ENCODE measurements at places on chromosomes 3 and 15.
A peak's percentile ranks its signal among the peaks of the same experiment; 100 is the strongest.

- DNase-seq: no peak
Observed at GRCh38 chr3:105862217-105862616, 6.6 kb downstream of the CBLB start.

DNA sequence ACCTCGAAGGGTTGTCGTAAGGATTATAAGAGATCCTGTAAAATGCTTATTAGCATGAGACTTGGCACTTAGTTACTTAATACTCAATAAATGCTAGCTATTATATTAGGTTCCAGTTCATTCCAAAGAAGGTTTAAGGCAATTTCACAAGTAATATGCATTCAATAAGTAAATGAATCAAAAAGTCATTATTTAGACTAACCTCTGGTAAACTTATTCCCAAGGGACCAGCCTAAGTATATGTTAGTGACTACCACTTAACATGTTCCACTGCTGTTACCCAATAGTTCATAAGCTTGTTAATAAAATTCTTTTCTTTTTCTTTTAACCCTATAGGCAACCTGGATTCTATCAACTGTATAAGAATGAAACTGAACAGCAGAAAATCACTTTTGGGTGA is 5.1 kb downstream of the PDCD10 start:
- no peak for DNase-seq

- no peak for DNase-seq
Observed at GRCh38 chr15:93139436-93139835, 50.4 kb upstream of the RGMA start.

GRCh38 chr3:121942116-121942786 is 48.0 kb downstream of the SLC15A2 start:
- DNase-seq: no peak

DNA sequence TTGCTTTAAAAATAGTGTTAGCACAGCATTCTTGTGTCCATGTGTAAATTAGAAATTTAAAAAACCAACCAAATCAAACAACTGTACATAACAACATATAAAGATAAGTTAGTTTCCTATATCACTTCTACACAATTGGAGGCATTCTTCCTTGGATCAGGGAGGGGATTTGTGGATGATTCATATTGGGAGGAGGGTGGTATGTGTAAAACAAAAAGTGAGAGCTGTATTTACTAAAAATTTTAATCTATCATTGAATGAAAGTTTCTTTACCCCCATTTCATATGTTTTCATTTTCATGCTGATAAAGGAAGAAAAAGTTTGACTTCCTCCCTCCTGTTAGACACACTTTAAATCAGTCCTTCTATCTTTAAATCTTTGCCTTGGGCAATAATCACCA is 325.0 kb downstream of the SATB1 start:
- DNase-seq: no peak

DNA sequence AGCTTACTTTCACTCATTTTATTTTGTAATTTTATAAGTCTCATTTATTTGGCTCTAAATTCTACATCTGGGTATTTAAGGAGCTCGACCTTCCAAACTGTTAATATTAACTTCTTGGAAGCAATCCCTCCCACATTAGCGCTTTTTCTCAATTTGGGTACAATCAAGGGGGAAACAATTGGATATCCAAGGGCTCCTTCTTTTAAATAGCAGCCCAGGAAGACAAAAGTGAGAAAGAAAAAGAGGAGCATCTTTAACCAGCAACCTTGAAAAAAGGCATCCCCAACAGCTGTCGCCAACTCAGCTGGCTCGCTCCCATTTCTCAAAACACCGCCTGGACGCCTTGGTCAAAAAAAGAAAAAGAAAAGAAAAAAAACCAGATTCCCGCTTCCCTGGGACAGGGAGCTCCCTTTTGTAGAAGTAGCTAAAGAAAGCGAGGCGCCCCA is 873 bp downstream of the C3orf70 start:
- DNase-seq: no peak

GRCh38 chr15:42010434-42010833 is 10.4 kb downstream of the PLA2G4E start:
- DNase-seq: no peak

DNA sequence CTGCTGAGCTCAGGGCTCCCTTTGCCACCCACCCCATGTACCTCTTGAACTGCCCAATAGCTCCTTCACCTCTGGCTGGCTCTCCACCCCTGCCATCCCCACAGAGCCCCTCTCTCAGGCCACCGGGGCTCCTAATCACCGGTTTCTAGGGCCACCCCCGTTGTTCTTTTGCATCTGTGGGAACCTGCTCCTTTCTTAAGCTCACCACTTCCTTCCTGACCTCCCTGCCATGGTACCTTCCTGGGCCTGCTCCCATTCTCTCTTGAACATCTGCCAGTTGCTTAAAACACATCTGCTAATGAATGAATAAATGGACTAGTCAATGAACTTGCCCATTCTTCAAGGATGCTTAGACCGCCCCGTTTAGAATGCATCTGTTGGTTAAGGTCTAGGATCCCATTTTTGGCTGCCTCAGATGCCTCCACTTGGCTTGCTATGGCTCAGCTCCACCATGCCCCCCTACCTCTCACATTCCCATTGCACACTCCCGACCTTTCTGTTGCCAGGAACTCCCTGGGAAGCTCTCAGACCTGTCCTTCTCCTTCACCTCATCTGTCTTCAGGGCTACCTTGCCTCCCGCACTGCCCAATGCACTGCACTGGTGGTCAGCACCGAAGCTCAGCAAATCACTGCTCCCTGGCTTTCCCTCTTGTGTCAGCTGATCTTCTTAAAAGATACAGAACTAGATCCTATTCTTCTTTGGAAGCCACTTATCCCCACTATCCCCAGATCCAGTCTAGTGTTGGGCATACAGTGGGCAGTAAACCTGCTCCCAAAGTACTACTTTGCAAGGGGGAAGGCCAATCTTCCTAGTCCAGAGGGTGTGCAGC is 9.1 kb downstream of the AMOTL2 start:
- DNase-seq: no peak

DNA sequence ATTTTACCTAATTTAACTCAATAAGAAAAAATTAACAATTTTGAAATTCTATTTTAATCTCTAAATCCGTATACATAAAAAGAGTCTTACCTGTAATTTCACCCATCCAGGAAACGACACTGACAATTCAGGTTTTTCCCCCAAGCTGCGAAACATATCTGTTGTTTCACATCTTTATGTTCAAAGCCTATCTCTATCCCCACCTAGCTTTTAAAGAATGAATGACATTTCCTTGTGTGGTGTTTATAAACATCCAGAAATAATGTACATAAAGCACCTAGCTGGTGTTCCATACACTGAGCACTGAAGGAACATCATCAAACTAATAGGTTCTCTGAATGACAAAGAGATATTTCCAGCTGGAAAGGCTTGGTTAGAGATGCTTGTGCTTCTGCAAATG is 867.8 kb downstream of the SQOR start:
- no peak for DNase-seq

GRCh38 chr3:65335587-65335986 is 647.8 kb upstream of the ADAMTS9 start:
- DNase-seq: no peak

DNA sequence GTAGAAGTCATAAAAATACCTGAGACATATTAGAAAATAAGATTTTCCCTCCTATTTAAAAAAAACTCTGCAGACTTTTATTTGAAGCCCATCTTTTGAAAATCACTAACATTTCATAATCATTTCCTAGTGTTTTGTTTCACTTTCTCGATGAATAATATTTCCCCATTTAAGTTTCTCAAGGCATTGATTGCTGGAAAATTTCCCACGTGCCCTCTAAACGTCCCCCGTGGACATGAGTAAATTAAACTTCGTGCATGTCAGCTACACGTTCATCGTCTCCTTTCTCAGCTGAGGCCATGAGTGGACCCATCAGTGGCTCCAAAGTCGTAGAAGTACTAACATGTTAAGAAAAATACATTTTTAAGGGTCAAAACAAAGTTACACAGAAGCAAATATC is 2.0 kb upstream of the TM2D3 start:
- no peak for DNase-seq

DNA sequence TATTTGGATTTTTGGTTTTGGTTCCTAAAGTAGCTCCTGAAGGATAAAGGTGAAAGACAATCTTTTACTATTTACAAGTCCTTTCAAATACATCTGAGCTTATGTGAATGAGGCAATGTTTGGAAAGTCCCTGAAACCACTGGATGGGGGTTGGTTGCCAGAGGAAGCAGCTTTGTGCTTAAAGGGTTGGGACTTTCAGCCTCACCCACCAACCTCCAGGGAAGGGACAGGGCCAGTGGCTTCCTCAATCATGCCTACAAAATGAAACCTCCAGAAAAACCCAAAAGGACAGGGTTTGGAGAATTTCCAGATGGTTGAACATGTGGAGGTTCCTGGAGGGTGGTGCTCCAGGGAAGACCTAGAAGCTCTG is 20.9 kb upstream of the ABHD17C start:
- no peak for DNase-seq

DNA sequence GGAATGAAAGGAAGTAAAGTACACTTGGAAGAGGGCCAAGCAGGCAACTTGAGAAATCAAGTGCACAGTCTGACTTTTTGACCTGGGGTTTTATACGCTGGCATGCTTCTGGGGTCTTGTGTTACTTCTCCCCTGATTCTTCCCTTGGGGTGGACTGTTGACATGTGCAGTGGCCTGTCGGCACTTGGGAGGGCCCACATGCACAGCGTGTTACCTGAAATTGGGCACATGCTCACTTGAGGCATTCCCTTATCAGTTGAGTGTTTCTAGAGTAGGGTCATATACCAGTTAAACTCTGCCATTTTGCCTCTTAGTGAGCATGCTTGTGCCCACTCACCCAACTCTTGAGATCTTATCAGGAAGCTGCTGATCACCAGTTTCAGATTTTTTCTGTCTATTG is 329.1 kb upstream of the SOX2 start:
- DNase-seq: no peak

- no peak for DNase-seq
Observed at GRCh38 chr3:82509106-82509842, 747.8 kb upstream of the GBE1 start.

DNA sequence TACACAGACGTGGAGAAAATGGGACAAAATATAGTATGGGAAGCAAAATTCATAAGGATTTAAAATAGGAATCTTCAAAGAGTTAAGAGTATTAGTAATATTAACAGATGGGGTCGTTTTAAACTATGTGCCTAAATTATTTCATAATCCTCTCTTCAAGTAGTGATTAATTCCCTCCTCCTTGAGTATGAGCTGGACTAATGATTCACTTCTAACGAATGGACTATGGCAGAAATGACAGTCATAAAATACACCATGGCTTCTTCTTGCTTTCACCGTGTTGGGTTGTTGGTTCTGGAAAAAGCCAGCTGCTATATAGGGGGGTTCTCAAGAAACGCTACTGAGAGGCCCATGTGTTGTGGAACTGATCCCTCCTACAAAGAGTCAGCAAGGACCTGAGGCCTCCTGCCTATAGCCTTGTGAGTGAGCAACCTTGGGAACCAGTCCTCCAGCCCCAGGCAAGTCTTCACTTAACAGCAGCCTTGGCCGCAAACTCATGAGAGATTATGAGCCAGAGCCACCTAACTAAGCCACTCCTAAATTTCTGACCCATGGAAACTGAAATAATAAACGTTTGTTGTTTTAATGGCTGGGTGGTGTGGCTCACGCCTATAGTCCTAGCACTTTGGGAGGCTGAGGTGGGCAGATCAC is 64.8 kb upstream of the ABHD2 start:
- DNase-seq: no peak

DNA sequence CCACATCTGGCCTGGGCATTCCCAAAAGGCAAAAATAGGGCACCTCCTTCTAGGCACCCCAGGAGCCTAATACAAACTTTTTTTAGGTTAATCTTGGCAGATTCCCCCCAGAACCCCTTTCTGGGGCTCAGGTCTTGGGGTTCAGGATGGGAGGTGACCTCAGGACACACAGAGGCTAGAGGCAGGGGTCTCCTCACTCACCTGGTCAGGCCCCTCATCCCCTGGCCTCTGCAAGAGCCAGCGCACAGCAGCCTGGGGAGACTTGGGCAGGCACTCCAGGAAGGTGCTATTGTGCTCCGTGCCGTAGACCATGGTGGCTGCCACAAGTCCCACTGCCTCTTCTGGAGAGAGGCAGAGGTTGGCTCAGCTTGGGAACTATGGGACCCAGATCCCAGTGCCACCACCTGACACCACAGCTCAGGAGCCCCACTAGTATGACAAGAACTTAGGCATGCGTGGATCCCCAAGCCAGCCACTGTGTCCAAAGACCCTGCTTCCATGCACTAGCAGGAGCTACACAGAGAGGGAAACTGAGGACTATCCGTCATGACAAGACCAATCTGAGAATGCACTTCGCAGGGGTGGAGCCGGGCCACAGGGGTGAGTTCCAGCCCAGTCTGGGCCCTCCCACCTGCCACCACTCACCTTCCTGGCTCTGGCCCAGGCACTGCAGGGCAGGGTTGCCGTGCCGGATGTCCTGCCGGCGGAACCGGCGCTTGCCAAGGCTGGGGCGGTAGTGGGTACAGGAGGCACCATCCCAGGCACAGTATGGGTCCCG is 7.4 kb downstream of the SEMA3G start:
- DNase-seq: no peak

DNA sequence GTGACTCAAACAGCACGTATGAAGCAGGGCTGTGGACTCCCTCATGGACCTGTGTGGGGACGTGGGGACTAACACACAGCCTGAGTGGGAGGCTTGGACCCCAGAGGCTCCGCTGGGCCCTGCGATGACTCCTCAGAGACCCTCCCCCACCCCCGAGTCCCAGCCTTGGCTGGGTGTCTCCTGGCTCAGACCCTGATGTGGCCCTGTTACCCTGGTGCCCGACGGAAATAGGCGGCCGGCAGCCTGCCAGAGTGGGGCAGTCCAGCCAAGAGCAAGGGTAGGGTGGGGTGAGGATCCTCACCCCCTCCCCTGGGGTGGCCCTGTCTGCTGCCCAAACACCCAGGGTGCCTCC is 15.3 kb downstream of the TNK2 start:
- DNase-seq: no peak

GRCh38 chr3:141052201-141053069 is 1.3 kb downstream of the SPSB4 start:
- DNase-seq: no peak

- no peak for DNase-seq
Observed at GRCh38 chr15:37860896-37861295, 73.5 kb upstream of the TMCO5A start.

DNA sequence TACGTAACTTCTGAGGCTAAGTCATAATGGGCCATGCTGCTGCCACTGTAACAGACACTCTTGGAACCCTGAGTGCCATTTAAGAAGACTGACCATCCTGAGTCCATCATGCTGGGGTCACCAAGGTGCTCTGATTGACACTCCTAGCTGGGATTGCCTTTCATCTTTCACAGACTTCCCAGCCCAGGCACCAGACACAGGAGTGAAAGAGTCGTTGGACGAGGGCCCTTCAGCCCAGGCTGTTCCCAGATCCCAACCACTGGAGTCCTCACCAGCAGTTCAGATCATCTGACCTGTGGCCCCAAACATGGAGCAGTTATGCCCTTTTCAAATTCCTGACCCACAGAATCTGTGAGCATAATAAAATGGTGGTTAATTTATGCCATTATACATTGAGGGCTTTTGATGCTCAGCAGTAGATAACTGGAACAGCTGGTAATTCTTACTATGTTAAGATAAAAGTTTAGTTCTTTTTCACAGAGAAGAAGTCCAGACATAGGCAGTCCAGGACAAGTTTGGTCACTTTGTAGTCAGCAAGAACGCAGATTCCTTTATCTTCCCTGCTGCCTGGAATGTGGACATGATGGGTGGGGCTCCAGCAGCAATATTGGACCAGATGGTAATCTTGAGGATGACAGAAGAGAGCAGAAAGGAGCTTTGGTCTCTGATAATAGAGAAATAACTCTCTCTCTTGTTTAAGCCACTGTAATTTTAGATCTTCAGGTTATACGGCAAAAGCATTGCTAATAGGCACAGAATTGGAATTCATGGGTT is 7.3 kb upstream of the EHD4 start:
- peak; percentile 0 for DNase-seq

GRCh38 chr15:52295421-52296001 is at the start of gene MYO5C:
Gene MYO5C (minus strand): TSS chr15:52295804. CDS start chr15:52295636, 168 bp downstream.
- DNase-seq: no peak
